Lower leg skin (tissue), 4 donors: ENCODE measurements at places on chromosomes 11 and 22.

DNA sequence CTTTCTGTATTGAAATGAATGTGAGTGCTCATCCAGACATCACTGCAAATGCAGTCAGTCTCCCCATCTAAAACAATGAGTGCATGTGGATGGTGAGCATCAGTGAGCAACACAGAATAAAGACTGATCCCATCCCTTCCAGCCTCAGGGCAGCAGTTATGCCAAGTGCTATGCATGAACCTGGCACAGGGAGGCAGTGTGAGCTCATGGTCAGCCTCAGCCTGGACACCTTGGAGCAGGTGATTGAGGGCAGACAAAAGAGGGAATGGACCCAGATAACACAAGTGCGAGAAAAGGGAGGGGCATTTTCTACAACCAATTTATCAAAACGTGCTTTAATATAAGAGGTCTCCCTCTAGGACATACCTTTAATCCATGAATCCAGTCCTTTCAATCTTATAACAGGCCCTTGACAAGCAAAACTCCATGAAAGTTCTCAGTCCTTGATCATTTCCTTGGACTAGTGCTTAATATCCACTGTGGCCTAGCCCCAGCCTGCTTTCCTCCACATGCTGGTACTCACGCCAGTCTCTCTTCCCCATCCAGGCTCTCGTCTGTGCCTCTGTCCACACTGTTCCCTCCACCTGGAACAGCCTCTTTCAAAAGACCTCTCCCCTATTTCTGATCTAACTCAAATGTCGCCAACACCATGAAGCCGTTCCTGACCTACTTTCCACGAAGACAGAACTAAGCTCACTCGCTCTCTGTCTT is 50.5 kb upstream of the LRRC55 start:
- DNase-seq, result no peak

GRCh38 chr11:110219006-110219785 is 77.2 kb downstream of the RDX start:
- no peak for DNase-seq

DNA sequence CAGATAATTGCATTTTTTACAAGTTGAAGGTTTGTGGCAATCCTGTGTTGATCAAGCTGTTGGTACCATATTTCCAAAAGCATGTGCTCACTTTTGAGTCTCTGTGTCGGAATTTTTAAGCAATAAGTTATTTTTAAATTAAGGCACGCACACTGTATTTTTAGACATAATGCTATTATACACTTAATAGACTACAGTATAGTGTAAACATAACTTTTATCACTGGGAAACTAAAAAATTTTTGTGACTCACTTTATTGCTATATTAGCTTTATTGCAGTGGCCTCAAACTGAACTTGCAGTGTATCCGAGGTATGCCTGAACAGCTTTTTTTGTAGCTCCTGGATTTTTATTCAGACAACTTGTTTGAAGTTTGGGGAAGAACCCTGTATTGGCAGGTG is 31.3 kb upstream of the RRM1 start:
- no peak for DNase-seq

DNA sequence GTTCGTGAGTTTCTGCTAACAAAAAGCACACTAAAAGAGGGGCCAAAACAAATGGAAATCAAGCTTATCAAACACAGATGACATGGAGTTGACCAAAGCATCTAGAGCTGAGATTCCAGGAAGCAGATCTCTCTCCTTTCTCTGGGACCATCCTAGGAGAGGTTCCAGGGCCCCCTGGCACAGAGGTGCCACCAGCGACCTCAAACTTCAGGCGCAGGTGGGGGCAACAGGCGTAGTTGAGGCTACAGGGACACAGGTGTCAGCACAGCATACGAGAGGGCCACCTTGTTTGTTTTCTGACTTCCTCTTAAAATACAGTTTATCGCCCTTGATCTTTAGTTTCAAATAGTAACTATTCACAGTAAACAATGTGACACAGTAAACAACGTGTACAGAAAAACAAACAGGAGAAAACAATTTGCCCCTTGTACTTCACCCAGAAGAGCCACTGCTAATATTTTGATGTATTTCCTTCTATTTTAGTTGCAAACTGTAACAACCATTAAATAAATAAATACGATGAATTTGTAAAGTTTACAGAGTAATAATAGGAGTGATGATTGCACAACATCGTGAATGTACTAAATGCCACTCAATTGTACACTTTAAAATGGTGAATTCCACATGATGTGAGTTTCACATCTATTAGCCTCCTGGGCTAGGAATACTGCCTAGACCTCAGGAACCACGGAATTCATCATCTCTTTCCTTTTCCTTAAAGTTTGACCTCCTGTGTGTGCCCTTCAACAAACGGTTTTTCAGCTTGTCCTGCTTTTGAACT is 52.2 kb downstream of the IGLL5 start:
- DNase-seq, result no peak

- DNase-seq, result no peak
Measured at GRCh38 chr11:92070026-92070889, 154.4 kb upstream of the FAT3 start.
